ENCODE measurements at places on chromosomes 2 and 18.

DNA sequence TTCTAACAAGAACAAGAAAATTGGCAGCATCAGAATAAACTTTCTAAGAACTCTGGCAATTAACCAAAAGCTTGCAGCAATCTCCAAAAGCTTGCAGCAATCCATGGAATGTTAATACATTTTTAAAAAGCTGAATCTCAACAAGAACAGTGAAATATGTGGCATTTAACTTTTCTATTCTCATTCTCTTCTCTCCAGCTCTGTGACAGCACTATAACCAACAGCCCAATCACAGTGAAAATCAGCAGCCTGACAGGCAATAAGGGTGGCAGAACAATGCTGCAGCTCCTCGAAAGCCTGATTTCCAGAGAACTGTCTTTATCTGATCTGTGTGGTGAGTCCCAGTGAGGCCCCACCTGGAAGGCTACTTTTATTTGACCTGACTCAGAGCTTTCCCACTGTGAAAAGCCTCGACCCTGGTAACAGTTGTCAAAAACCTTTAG, 60.0 kb downstream of the TMEM131 start:
- DNase-seq = no peak

DNA sequence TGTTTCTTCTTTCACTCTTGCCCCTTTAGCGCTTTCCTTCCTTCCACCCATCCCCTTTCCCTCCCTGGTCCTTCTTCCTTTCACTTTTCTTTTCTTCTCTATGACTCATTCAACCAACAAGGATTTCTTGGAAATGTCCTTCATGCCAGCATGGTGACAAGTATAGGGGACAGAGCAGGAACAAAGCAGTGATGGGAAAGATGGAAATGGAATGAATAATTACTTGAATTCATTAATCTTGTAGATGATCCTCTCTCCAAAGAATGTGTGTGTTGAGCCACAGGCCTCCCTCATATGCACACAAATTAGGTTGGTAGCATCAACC, 1.5 kb downstream of the VAMP5 start:
- no peak for DNase-seq

DNA sequence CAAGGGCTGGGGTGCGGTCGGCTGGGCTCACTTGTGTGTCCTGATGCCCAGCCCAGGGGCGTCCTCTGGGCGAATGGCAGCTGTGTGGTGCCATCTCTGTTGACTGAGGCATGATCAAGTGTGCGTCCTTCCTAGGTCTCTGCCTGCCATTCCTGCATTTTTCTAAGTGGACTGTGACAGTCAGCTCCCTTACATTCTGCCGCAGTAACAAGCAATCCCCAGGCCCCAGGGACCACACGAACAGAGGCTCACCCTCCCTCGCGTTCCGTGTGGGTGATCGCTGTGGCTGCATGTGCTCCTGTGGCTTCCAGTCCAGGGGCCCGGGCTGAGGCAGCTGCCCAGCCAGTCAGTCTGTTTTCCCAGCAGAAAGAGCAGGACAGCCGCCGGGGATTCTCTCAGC, 17.8 kb downstream of the D2HGDH start:
- DNase-seq = no peak

DNA sequence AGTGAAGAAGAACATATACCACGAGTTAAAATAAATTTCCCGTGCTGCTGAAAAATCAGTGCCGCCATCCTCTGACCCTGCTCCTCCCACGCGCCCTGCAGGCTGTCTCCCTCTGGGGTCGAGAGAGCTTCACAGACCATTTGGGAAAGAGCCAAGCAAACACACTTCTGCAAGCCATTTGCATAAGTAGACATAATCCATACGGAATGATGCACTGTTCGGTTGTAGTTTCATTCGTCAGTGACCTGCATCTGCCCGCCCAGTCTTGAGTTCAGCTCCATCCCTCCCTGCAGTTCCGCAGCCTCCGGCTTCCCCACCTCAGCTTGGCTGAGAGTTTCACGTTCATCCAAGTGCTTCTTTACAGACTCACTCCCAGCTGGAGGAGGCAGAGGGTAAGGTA, 69.6 kb downstream of the TRAPPC12 start:
- no peak for DNase-seq

GRCh38 chr2:237558961-237559641, 7.3 kb upstream of the PRLH start:
- no peak for DNase-seq

- DNase-seq = no peak
These were observed 24.8 kb downstream of the GALM start for GRCh38 chr2:38690499-38691420.

DNA sequence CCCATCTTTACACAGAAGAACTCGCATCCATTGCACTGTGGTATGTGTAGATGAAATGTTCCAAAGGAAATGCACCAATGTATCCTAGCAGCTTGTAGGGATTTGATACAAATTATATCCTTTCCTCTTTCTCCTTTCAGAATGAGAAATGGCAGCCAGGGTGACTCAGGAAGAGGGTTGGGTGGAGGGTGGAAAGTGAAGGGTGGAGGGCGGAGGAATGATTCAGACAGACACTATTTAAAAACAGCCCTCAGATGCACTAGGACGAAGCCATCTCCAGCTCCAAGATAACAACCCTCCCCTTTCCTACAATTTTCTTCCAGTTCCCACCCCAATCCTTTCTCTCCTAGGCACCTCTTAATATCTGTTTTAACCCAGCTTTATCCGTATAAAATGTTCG, 96.2 kb upstream of the STK39 start:
- DNase-seq = no peak

DNA sequence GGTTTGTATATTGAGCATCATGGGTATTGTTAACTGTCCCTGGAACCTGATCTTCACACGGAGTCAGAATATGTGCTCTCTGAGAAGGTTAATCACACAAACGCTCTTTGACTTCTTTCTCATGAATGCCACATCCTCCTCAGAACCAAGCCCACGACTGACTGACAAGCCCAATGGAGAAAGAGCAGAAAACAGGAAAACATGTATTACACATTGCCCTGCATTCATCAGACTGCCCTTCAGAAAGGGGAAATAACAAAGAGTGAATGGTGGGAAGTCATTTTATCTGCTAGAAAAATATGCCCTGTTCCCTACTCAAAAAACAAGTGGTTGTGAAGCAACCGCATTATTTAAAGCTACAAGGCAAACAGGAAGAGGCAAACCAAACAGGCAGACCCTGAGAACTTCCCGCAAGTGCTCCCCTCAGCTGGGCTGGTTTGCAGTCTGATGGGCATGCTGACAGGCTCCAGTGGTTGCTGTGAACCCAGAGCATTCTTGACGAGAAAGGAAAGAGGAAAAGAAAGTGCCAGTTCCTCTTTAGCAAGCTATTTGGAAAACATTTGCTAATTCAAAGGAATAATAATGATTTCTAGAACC, 172.9 kb upstream of the SETBP1 start:
- DNase-seq = peak; percentile 28

DNA sequence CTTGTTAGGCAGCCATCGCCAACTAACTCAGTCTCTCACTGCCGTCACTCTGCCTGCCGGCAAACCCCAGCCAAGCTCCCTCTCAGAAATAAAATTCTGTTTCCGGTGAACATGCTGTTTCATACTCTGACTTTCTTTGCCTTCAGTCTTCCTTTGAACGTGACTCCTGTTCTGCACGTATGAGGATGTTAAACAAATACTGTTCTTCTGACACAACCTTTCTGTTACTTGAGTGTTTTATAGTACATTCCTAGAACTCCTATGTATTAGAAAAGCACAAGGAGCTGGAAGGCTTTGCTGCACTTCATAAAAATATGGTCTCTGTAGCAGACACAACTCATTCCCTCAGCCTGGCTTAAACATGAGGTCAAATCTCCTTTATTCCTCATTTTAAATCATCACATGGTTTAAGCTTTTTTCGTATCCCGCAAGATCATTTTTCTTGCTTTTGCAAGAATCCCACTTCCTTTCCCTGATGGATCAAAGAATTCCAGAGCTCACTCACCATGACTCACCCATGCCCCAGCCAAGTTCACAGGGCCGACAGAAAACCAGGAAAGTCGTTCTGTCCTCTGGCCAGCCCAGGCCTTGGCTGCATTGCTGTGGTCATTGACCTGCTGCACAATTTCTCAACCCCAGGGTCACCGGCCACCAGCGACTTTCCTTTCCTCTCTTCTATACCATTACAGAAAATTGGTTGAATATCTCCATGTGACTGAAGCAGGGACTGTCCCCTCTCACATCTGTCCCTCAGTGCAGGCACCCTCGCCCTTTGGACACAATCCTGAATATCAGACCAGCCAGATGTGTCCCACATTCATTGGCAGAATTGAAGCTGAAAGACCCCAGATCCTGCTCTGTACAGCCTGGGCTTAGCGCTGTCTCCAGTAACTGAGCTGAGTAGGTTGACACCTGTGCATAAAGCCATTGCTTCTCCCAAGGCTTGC, 183.1 kb upstream of the ARL4C start:
- no peak for DNase-seq

DNA sequence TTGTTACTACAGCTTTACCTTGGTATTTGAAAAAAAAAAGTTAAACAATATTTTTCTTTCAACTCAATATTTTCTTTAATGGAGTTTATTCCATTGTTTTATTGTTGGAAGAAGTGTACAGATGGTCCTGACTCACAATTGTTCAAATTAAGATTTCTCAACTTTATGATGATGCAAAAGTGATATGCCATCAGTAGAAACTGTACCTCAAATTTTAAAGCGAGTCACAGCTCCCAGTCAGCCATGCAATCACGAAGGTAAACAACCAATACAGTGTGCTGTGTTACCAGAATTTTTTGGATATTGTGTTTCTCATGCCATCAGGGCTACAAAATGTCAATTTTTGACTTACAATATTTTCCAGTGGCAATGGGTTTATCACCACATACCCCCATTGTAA, 54.0 kb upstream of the COL5A2 start:
- DNase-seq = no peak

DNA sequence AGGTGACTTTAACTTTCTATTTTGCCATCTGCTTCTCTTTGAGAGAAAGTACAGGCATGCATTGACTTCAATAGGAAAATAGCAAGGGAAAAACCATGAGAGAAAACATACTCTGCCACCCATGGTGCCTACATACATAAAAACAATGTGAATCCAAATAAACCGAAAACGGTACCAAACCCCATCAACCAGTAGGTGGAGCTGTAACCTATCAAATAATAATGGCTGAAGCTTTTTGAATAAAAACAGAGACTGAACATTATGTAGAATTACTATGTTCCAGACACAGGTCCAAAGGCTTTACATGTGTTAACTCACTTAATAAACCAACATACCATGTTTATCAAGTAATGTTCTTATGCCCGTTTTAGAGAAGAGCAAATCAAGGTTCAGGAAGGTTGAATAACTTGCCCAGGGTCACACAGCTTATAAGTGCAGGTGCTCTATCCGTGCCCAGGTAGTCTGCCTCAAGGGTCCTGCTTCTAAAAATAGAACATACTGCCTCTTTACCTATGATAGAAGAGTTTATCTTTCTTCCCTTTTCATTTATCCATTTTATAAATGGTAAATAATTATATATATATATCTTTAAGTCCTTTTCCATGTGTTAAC, 293.9 kb upstream of the SYT4 start:
- peak; percentile 13 for DNase-seq

DNA sequence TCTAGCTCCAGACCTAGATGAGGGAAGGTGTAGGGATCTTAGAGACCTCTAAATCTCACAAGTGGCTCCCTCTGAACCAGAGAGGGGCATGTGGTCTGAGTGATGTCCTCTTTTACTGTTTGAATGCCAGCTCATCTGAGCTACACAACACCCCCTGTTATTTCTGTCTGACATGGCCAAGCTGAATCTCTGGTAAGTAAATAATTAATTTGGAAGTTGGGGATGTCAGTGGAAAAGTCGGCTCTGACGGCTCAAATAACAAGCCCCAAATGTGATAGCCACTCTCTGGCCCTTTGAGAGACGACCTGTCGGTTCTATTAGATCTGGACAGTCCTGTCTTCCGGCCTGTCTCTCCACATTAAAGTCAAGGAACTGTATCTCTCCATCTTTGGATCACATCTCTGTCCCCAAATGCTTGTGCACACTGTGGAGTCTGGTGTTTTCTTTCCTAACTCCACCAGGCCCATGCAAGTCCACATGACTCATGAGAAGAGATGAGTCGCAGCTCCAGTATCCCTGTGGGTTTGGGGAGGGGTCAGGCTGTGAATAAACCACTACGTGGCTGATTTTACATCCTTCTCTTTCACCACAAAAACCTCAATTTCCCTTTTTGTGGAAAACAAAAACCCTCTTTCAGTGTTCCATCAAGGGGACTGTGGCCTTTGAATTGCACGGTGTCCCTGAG, 52.5 kb downstream of the SETBP1 start:
- DNase-seq = no peak

DNA sequence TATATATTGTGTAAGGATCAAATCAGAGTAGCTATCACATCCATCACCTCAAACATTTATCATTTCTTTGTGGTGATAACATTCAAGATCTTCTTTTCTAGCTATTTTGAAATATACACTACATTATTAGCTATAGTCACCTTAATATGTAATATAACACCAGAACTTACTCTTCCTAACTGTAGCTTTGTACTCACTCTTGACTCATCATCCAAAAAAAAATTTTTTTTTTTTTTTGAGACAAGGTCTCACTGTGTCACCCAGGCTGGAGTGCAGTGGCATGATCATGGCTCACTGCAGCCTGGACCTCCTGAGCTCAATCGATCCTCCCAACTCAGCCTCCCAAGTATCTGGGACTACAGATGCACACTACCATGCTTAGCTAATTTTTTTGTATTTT, 153.3 kb downstream of the EML6 start:
- no peak for DNase-seq

DNA sequence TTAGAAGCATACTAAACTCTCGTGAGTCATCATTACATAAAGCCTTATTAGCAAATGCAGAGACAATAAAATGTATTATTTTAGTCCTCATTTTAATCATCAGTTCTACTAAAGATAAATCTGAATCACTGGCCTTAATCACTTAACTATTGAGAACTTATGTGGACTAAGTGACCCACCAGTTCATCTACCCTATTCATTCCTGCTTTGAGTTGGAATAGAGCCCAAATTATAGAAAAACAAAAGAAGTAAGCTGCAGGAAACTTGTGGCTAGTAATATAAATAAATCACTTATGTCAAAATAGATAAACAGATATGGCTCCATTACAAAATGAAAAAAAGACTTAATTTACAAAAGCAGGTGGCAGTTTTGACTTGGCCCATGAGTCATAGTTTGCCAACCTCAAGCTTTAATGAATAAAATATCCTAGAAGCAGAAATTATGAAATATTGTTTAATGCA, 851.8 kb upstream of the CRIM1 start:
- DNase-seq = no peak

GRCh38 chr2:136030406-136030805, 45.0 kb upstream of the DARS1 start:
- no peak for DNase-seq

DNA sequence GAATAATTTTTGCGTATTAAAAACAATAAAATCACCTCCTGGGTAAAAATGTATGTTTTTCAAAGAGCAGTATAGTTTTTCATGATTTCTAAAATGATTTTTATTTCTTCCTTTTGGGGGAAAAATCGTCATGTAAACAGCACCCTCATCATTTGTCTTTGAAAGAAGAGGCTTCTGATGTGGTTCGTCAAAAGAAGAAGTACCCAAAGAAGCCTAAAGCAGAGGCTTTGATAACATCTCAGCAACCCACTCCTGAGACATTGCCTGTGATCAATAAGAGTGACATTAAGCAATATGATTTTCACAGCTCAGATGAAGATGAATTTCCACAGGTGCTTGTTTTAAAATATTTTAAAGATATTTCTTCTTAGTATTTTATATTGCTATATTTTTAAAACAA, 110.2 kb upstream of the KIF5C start:
- peak; percentile 25 for DNase-seq

GRCh38 chr18:74268175-74268574, 23.6 kb downstream of the CYB5A start:
- no peak for DNase-seq

All from CD4-positive, alpha-beta T cell treated with Interleukin-12 subunit alpha and Interleukin-12 subunit beta, for 1 hour (primary cell).